Cardiac atrium fibroblast (primary cell): ENCODE measurements at places on chromosomes 13 and 19. TPM values are rescaled to one million over a fixed set of nuclear protein-coding genes. Genes with fewer than 3 reads are reported as not detected.

Gene NLRP5
- total RNA-seq = not detected in 2 replicates

Gene ISOC2
- total RNA-seq = 94.4 and 116 TPM in 2 replicates

Gene CPB2
- total RNA-seq = not detected in 2 replicates

Gene LGALS7
- not detected in 2 replicates for total RNA-seq

Gene MIA
- not detected in 2 replicates for total RNA-seq
